ENCODE measurements at places on chromosomes 6 and 20. TPM values are rescaled to one million over a fixed set of nuclear protein-coding genes. Genes with fewer than 3 reads are reported as not detected.

PLAGL1 gene
- total RNA-seq = 6.5 TPM

DNA sequence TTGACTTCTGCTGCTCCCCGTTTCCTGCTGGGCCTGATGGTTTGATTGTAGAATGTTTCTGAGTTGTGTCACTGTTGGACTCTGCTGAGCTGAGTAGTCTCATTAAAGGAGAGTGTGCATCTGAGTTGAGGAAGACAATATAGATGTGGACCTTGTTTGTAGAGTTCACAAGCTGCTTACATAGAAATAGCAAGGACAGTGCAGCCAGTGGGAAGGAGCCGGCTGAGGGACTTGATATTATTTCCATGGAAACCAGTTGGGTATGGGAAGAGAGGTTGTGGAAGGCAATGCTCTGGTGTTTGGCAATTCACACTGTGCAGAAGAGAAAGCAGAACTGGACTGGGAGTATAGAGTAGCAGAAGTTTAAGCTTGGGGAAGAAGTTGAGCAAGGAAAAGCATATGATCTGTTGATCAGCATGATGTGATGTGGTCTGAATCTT is 14.8 kb downstream of the IGF2R start:
- DNase-seq = peak; percentile 28

GRCh38 chr6:98653179-98653578 is 181.2 kb upstream of the POU3F2 start:
- DNase-seq = no peak

- DNase-seq = no peak
Measured at GRCh38 chr20:64011366-64011779, 24.6 kb upstream of the C20orf204 start.

- peak; percentile 33 for DNase-seq
Measured at GRCh38 chr6:28802417-28803336, 121.1 kb downstream of the TRIM27 start.

DNA sequence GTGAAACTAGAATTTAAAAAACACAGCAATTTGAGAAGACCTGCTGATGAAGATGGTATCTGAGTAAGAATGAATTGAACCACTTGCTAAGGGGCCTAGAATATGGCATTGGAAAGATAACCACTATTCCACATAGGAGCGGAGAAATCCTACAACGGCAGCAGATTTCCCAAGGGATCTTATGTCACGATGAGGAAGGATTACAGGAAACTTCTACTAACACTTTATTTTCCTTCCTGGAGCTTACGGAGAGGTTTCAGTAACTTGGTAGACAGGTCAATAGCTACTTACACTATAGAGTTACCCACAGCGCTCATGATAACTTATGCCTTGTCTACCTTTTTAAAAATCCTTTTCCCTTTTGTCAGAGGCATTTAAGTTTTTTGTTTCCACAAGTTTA is 11.8 kb upstream of the TCF21 start:
- DNase-seq = no peak

- no peak for DNase-seq
Measured at GRCh38 chr20:36158160-36158741, 3.7 kb downstream of the EPB41L1 start.

- no peak for DNase-seq
Measured at GRCh38 chr20:47042464-47042863, 147.8 kb downstream of the EYA2 start.

DNA sequence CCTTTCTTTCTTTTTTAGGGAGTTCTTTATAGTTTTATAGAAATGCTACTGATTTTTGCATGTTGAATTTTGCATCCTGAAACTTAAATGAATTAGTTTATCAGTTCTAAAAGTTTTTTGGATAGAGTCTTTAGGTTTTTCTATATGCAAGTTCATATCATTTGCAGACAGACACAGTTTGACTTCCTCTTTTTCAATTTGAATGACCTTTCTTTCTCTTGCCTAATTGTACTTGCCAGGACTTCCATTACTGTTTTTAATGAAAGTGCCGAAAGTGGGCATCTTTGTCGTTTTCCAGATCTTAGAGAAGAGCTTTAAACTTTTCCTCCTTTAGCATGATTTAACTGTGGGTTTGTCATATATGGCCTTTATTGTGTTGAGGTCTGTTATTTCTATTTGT is 21.1 kb upstream of the EDN1 start:
- DNase-seq = peak; percentile 6

DNA sequence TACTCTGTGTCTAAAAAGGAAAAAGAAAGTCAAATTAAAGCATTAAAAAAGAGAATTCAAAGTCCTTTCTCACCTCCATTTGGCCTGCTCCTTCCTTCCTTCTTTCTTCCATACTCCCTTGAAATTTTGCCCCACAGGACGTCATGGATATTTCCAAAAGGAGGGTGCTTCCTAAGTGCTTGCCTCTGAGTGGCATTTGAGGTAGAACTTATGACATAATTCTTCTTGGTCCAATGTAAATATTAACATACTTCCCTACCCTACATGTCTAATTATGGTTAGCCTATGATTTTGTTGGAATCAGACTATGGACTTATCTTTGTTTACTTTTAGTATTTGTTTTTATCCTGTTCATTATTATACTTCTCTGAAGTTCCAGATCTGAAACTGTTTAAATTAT is 132.3 kb downstream of the PFDN4 start:
- DNase-seq = peak; percentile 28

GRCh38 chr6:119830494-119831295 is 481.1 kb upstream of the MAN1A1 start:
- DNase-seq = no peak
